ENCODE measurements at places on chromosomes 16 and 17.

GRCh38 chr16:17138801-17139200 lies 332.0 kb downstream of the XYLT1 start:
- DNase-seq: no peak

GRCh38 chr17:57808882-57809281 lies 41.0 kb downstream of the MRPS23 start:
- DNase-seq: no peak

GRCh38 chr16:77951788-77952187 lies 70.6 kb upstream of the CLEC3A start:
- peak; percentile 29 for DNase-seq

DNA sequence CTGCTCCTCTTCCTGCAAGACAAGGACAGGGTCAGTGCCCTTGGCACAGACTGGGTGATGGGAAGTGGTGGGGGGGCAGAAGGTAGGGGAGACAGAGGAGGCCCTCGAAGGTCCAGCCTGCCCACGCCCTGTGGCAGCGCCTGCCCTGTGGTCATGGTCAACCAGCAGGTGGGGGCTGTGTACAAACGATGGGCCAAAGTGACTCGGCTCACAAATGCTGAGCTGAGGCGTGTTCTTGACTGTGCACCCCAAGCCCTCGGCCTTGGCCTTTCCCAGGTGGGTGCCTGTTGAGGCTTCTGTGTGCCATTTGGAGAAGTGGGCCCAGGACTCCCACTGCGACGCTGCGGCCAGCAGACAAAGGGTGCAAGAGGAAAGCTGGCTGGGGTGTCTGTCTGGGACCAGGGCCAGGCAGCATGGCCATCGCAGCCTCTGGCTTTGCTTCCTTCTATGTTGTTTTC lies 22.6 kb downstream of the MXRA7 start:
- DNase-seq: no peak

GRCh38 chr16:68704232-68704867 lies 32.7 kb upstream of the CDH1 start:
- peak; percentile 61 for DNase-seq

DNA sequence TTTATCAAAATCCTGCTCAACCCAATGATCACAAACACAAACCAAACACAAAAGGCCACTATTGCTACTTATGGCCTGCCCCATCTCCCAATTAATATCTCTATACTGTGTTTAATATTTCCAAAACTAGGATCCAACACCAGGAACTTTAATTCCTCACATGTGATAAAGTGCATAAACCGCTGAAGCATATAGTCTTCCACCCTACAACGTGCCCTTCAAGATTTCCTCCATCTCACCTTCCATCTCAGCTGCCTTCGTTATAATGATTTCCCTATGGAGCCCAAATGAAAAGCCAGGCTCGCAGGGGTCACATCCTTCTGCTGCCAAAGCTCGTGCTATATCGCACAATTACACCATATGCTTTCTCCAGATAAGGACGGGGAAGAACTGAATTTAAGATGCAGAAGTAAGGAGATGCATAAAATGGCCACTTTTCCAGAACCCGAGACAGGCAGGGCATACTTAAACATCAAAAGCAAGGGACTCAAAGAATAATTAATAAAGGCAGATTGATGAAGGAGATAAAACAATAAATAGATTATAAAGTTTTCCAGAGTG lies 1.8 kb downstream of the MYH10 start:
- DNase-seq: peak; percentile 81

DNA sequence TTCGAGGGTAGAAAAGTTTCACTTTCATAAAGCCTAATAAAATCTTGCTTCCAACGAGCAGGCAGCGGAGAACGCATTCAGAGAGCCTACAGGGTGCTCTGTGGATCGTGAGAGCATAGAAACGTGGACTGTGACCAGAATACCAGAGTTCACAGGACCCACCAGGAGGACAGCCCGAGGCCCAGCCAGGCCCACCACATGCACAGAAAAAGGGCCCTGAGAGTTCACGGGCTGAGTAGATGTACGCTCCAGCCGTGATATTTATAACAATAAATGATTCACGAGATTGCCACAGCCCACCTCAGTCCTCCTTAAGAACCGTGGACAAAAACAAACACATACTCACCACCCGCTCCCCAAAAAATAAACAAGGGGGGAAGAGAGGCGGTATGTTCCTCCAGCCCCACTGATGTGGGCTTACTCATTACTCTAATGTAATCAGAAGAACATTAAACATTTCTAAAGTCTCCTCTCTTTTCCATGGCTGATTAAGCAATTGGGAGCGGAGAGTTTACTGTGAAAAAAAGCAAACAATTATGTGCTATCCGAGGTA lies 207.2 kb downstream of the C16orf78 start:
- DNase-seq: no peak

- DNase-seq: peak; percentile 15
Observed at GRCh38 chr17:80586846-80587228, 42.2 kb downstream of the RPTOR start.

DNA sequence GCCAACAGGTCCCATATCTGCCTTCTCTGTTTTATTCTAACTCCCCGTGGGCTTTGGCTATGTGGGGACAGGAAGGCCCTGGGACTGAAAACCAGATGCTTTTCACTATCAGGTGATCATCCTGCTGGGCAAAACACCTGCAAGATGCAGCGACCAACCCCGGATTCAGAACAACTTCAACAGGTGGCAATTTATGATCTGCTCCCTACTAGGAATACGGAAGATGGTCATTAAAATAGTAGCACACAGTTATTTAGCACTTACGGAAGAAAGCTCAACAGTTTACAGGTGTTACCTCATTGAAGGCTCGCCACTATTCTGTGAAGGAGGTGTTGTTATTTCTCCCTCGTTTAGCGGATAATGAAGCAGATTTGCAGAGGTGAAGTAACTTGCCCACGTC lies 7.8 kb upstream of the SLC5A11 start:
- no peak for DNase-seq

GRCh38 chr17:55458978-55459377 lies 37.3 kb upstream of the MMD start:
- no peak for DNase-seq

DNA sequence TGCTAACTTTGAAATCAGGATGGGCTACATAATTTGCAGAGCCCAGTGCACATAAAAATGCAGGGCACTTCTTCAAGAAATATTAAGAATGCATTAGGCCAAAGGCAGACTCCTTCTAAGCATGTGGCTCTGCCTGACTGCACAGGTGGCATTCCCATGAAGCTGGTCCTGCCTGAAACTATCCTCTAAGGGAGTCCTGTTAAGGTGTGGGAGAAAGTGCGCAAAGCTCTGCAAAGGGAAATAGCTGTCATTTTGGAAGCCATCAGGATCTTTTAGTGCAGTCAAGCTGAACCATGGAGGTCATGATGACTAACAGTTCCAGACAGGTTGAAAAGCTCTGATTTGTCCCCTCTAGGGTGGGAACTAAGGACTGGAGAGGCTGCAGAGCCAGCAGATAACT lies 41.9 kb upstream of the CRHR1 start:
- DNase-seq: no peak

GRCh38 chr16:30084096-30084815 lies 7.5 kb downstream of the TBX6 start:
- no peak for DNase-seq

GRCh38 chr16:28873543-28874201 lies 4.6 kb upstream of the ATP2A1 start:
- peak; percentile 61 for DNase-seq

DNA sequence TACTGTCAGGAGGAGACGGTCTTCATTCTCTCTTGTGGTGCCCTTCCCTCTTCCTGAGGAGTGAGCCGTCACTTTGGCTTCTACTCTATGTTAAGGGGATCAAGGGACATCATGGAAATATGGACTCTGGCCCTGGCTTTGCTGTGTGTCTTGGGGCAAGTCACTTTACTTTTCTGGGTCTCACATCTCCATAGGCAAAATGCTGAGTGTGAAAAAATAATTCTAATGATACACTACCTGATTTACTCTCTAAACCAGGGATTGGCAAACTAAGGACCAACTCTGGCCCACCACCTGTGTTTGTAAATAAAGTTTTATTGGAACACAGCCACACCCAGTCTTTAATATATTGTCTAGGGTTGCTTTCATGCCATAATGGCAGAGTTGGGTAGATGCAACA lies 548.7 kb upstream of the CDH5 start:
- no peak for DNase-seq

- peak; percentile 100 for DNase-seq
Observed at GRCh38 chr17:7251661-7252175, at the start of gene CTDNEP1. Gene CTDNEP1, minus strand, starts transcription at chr17:7251734. Its CDS starts 438 bp downstream, at chr17:7251296.

- no peak for DNase-seq
Observed at GRCh38 chr17:41739661-41740352, 5.4 kb upstream of the HAP1 start.

DNA sequence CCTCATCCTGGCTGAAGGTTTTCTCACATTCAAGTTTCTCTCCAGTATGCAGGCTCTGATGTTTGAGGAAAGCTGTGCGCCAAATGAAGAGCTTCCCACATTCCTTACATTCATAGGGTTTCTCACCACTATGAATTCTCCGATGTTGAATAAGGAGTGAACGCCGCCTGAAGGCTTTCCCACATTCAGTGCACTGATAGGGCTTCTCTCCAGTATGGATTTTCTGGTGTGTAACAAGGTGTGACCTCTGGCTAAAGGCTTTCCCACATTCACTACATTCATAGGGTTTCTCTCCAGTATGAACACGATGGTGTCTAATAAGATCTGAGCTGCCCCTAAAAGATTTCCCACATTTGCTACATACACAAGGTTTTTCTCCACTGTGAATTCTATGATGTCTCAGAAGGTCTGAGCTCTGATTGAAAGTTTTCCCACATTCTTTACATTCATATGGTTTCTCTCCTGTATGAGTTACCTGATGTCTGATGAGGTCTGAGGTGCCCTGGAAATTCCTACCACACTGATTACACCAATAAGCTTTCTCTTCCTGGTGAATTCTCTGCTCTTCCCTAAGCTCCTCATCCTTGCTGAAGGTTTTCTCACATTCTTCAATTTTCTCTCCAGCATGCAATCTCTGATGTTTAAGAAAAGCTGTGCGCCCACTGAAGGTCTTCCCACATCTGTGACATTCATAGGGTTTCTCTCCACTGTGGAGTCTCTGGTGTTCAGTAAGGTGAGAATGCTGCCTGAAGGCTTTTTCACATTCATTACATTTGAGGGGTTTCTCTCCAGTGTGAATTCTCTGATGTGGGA lies 8.9 kb downstream of the ZNF594 start:
- no peak for DNase-seq

GRCh38 chr17:17398188-17398942 lies 78.4 kb upstream of the MED9 start:
- DNase-seq: no peak

- DNase-seq: no peak
Observed at GRCh38 chr17:71192848-71193247, 928.0 kb upstream of the SOX9 start.

GRCh38 chr17:60388742-60389141 lies 3.2 kb downstream of the USP32 start:
- DNase-seq: peak; percentile 62

GRCh38 chr17:59427996-59428395 lies 96.5 kb downstream of the YPEL2 start:
- no peak for DNase-seq

Data from common myeloid progenitor, CD34-positive (primary cell).